CD4-positive, alpha-beta T cell treated with Interleukin-1 beta for 1 hour (primary cell): ENCODE measurements at places on chromosomes 7 and 10.

DNA sequence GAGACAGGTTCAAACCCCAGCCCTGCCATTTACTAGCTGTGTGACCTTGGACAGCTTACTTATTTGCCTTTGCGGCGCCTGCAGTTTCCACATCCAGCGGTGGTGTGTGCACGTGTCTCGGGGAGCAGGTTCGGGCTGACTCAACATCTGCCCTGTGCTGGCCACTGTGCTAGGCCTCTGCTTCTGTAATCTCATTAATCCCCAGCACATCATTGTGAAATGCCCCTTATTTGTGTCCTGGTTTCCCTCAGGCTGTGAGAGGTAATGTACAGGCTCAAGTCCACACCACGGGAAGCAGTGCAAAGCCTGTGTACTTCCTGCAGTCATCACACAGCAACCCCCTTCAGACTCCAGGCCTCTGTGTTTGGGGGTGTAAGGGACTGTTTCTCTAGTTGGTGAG is 285.7 kb downstream of the RPS24 start:
- DNase-seq: no peak

DNA sequence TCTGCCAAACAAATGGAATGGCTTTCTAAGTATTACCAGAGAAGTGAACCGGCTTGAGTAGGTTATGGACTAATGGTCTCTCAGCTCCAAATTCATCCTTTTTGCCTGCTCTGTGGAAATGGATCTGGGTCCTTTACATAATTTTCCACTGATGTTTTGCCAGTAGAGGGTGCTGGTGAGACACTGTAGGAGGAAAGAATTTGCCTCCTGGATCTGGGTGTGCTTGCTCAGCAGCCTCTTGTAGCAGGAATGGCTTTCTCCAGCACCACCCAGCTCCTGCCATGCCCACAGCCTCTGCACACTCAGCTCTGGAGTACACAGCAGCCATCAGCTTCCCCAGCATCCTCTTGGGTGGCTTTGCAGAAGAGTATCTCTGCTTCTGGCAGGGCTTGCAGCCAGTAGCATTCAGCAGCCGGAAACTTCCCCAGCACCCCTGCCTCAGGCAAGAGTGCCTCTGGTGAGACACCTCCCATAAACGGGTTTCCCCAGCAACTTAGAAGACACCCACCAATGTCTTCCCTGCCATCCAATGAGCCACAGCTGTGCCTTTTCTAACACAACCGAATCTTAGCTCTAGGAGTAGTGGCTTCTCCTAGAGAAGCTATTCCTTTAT is 235.0 kb upstream of the PLPP4 start:
- DNase-seq: no peak

DNA sequence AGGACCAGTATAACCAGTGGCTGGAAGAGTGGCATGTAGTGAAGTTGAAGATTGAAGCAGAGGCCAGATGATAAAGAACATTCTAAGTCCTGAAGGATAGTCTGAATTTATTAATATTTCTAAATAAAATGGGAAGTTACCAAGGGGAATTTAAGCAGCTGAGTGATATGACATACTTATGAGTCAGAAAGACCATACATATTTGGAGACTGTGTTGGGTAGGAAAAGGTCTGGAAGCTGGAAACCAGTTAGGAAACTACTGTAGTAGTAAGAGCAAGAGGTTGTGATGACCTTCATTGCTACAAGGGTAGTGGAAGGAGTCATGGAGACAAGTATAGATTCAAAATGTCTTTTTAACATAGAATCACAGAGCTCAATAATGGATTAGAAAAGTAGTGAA is 752.3 kb downstream of the SUGCT start:
- DNase-seq: no peak

DNA sequence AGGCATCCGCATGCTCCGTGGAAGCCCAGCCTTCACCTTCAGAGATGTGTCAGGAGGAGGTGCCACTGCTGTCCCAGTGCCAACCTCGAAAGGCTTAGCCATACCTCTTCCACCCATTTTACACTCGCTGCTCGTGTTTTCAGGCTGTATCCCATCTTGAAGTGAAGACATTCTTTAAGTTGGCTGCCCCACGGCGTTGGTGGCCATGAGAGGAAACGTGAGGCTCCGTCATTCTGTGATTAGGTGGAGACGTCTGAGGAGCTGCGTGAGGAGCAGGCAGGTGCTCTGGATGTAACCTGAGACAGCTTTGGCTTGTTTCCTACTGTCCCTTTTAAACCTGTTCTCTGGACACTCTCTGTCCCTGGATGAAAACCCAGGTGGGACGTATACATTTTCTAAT is 159.9 kb upstream of the RNF32 start:
- DNase-seq: no peak

DNA sequence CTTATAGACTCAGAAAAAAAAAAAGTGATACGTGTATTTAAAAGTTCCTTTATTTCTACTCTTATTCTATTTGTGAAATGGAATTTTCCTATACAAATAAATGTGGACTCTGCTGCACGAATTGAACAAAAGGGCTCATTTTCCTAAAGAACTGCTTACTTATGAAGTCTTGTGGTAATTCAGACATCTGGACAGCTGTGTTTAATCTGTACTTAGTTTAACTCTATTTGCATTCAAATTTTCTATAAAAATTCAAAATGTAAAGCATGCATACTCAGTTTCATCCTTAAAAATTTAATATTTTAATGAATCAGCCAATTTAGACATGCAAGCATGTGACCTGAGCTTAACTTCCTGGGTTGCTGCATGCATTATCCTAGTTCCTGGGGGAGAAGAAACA is 118.0 kb upstream of the PCLO start:
- no peak for DNase-seq

DNA sequence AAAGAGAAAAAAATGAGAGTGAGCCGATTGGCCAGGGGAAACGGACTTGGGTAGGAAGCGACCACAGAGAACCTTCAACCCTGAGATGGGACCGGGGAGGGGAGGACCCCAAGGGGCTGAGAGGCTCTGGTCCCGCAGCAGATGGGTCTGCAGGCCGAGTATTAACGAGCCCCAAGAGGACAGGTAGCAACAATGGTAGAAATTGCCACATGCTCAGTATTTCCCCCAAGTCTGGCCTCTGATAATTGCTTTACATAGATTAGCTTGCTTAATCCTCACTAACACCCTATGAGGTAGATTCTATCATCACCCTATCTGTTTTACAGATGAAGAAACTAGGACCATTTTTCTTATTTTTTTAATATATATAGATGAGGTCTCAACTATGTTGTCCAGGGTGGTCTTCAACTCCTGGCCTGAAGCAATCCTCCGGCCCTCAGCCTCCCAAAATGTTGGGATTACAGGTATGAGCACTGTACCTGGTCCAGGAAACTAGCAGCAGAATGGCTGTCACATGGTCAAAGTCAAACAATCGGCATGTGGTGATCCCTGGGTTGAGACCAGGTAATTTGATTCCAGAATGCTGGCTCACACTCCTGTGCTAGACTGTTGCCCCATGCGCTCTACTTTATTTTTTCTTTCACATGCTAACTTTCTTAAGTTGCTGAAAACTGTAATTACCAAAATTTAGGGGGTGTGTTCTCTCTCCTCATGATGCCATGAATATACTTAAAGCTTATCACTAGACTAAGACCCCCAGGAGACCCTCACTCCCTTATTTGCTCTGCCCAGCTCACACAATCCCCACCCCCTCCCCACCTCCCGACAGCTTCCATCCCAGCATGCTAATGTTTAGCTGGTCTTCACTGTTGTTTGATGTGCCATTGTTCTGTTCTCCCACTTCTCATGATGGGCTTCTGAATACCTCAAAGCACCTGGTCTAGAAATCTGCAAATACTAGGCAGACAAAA is 67.9 kb upstream of the AFAP1L2 start:
- no peak for DNase-seq

DNA sequence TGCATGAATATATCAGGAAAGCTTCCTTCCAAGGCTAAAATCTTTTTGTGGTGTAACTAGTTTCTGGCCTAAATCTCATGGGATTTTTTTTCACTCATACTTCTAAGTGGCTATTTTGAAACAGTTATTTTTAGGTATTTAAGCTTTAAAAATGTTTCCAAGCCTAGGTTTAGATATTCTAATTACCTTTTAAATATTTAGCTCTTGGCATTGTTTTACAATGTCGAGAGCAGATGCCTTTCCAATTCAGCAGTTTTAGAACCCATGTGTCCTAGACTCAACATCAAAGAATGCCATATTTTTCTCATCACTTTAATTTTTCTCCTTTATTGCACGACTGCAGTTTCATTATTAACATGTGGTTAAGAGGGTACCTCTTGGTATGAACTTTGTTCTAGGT is 27.1 kb upstream of the STOX1 start:
- DNase-seq: no peak

- DNase-seq: no peak
Observed at GRCh38 chr10:63711361-63711760, 190.2 kb downstream of the REEP3 start.

- DNase-seq: no peak
Observed at GRCh38 chr10:75403144-75403938, 1.8 kb upstream of the ZNF503 start.

- DNase-seq: no peak
Observed at GRCh38 chr7:156766666-156767065, 126.1 kb downstream of the RNF32 start.

DNA sequence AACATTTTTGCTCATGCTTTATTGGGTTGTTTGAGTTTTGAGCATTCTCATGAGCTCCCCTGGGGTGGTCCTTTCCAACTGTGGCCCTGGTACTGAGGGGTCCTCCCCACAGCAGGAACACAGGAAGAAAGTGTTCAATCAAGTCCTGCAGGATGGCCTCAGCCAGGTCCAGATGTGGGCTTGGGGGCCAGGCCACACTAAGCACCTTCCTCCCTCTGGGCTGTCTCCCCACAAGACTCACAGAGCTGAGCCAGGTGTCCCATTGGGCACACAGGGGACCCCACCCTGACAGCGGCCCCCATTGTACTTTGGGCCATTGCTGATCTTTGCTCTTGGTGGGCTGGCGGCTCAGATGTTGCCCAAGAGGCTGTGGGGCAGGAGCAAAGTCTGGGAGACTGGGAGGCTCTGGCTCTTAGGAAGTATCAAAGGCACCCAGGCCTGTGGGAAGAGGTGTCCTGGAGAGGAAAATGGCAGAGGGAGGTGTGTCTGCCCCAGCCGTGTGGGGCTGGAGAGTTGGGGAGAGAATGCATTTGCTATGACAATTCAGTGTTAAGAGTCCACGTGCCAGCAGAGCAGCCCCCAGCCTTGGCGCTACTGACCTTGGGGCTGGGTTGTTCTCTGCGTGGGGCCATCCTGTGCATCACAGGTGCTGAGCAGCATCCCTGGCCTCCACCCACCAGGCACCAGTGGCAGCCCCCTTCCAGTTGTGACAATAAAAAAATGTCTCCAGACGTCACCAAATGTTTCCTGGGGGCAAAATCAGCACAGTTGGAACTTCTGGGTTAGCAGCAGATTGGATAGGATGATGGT is 17.8 kb downstream of the SCART1 start:
- DNase-seq: no peak

DNA sequence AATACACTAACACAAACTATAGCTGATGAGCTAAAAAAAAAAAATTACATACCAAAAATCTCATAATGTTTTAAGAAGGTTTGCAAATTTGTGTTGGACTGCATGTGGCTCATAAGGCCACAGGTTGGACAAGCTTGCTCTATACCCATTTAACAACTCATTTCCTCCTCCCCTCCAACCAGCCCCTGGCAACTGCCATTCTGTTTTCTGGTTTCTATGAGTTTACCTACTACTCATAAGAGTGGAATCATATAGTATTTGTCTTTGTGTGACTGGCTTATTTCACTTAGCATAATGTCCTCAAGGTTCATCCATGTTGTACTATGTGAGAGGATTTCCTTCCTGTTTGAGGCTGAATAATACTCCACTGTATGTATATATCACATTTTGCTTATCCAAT is 100.4 kb upstream of the ARHGAP21 start:
- DNase-seq: no peak

DNA sequence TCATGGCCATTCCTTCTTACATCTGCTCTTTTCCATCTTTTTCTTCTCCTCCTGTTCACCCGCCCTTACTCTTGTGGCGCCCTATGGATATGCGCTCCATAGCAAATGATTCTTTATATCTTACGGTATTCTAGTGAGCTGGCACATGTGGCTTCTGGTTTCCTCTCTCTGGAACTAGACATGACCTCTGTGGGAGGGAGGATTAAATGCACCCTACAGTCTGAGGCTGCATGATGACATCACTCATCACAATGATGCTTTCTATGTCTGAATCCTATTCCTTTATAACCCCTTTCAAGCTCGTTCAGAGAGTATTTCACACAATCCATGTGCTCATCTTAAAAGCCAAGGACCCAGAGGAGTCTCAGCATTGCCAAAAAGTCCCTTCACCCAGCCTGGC is 153.3 kb downstream of the EGFR start:
- DNase-seq: no peak

- DNase-seq: no peak
Observed at GRCh38 chr7:105655067-105655466, 73.8 kb upstream of the EFCAB10 start.

GRCh38 chr7:148045521-148045920 is 545.0 kb upstream of the C7orf33 start:
- DNase-seq: no peak

DNA sequence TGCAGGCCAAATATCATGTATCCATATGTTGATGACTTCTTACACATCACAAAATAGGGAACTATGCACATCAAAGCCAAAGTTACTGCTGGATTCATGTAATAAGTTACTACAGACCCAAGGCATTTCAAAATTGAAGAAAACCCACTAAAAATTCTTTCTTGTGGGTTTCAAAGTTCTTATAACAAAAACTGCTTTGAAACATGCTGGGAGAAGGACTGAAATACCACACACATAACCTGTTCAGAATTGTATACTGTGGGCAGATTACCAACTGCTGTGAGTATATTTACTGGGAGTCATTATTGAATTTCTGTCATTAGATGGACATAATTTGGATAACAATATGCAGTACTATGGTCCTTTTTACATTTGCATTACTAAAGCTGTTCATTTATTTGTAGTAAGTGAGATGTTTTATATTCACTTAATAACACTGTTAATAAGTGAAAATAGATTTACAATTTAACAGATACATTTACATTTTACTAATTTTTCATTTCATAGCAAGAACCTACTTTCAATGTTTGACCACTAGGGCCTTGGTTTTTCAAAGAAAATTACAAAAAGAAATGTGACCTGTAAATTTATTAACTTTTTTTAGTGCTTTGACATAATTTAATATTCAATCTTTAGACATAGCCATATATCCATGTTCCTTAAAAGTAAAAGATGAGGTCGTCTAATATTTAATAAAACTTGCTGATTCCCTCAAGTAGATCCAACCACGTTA is 132.6 kb downstream of the MAGI2 start:
- DNase-seq: no peak

- no peak for DNase-seq
Observed at GRCh38 chr10:70328967-70329366, 45.2 kb upstream of the NPFFR1 start.

GRCh38 chr10:100740476-100741377 is 4.7 kb upstream of the PAX2 start:
- DNase-seq: no peak

GRCh38 chr10:18723801-18724200 is 64.6 kb downstream of the ARL5B start:
- DNase-seq: no peak

DNA sequence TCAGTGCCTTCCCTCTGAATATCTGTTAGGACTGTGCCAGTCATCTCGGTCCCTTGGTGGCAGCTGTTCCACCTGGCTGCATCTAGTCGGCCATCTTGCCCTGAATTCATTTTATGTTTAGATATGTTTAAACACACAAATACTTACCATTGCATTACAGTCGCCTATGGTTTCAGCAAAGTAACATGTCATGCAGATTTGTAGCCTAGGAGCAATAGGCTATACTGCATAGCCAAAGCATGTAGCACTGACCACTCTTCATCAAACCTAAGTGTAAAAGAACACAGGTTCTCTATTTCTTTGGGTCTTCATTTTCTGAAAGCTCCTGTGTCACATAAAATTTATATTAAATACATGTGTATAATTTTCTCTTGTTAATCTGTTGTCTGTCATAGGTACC is 118.9 kb upstream of the THSD7A start:
- no peak for DNase-seq
